Nucleus accumbens (tissue), 56 donors: ENCODE measurements at places on chromosomes 3 and 15.

GRCh38 chr15:62599791-62600777, 435.0 kb upstream of the C2CD4B start:
- no peak for DNase-seq

DNA sequence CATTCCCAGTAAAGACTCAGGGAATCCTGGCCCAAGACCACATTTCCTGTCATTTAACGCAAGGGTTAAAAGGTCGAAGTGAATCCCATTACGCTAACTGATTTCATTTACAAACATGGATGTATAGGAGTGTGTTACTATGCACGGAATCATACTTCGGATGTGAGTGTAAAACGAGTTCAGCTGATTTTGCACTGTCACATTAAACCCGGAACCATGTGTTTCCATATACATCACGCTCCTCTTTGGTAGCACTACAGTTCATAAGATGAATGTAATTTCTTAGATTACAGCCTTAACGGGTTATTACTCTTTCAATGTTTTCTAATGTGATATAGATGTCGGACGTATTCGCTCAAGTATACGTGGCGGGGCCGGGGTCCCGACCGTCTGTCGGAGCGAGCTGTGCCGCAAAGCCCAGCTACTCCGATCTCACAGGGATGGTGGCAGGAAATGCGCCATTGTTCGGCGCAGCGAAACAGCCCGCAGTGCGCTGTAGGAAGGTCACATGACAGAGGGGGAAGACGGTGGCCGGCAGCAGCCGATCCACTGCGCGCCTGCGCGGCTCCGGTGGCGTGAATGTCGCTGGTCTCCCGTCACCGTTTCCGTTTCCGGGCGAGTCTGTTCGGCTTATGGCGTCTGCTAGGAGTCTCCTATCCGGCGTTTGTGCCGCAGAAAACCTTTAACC, 97.3 kb downstream of the NPAP1 start:
- peak; percentile 51 for DNase-seq

- no peak for DNase-seq
Measured at GRCh38 chr3:98529856-98530459, 1.8 kb upstream of the GPR15 start.

GRCh38 chr3:177345049-177345972, 148.0 kb upstream of the TBL1XR1 start:
- DNase-seq, result peak; percentile 59

DNA sequence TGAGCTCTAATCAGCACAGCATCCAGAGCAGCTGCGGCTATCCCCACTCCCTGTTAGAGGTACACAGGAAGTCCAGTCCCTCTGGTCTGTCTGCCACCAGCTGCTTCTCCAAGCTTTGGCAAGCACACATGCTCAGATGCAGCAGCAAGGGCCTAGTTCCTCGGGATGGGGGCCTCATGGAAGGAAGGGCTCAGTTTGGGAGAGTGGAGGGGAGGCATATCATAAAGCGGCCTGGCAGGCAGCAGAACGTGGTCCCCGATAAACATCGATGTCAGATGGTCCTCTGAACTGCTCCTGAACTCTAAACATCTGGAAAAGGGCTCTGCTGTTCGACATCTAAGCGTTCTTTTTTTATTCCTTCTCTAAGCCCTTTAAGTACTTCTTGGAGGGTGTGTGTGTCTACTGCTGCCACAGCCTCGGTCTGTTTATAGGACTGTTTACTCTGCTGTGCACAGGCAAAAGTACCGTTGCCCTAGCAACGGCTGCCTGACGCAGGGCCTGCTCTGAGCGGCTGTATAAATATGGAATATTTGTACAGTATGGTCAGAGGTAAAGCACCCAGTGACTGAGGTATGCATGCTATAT, 74.6 kb downstream of the PRICKLE2 start:
- no peak for DNase-seq

GRCh38 chr3:101388706-101389105, 68.3 kb upstream of the IMPG2 start:
- DNase-seq, result no peak
